ENCODE measurements at places on chromosomes 12 and 14.

DNA sequence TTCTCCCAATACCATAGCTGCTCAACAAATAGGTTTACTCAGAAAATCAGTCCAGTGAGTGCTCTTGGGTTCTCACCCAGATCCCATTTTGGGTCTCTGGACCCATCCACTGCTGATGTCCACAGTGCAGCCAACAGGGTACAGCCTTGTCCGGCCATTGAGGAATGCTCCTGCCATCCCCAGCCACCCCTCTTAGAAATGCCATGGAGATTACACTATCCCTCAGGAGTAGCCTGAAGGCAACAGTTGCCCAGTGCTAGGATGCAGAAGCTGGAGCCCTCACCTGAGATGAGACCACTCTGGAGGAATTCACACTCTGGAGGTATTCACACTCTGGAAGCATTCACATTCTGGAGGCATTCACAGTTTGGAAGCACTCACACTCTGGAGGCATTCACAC, 958.8 kb upstream of the TMEM132C start:
- DNase-seq, result no peak

DNA sequence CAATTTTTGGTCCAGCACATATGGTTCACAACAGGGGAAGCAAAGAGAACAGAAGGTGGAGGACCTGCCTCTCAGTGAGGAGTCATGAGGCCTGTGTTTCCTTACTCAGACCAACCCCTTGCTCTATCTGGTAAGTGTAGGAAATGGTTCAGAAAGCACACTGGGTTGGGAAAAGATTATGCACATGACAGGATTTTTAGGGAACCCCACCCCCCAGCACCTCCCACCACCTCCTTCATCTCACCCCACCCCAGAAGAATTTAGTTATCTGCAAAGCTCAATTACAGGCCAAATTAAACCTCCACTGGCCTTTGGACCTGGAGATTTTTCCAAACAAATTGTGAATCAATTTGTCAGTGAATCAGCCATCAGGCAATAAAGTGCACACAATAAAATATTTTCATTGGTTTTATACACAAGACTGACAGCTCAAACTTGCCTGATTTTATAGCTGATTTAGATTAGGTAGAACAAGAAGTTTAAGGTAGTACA, 132.8 kb downstream of the DACT1 start:
- no peak for DNase-seq

DNA sequence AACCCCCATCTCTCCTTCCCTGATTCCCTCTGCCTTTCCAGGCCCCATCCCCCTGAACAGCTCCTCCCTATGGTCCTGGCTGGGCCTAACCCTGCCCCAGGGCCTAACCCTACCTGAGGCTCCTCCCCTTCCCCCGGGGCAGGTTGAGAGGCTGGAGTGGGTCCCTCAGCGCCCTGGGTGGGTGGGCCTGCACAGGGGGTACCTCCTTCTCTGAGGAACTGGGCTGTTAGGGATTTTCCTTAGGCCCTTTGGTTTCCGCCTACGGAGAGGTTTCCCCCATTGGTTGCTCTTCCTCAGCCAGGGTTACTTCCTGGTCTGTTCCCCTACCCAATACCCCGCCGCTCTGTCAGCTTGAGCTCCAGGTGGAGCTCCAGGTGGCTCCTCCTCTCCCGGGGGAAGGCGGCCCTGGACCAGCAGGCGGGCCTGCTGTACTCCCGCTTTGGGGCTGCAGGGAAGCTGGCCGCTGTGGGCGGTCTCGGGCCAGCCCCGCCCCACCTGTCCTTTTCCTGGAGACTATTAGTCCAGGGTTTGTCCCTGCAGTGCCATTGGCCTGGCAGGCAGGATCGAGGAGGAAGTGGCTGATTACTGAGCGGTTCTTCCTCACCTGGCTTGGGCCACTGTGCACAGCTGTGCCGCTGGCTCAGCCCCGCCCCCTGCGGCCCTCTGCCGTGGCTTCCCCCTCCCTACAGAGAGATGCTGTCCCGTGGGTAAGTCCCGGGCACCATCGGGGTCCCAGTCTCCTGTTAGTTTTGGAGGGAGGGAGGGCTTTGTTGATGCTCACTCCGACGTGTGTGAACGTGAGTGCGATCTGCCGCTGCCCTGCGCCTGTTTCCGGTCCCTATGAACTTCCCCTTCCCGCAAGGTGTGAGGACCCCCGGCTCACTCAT, 2.5 kb downstream of the C12orf57 start:
- peak; percentile 76 for DNase-seq

GRCh38 chr14:50099335-50099734, 17.0 kb downstream of the VCPKMT start:
- DNase-seq, result no peak
